Memory B cell (primary cell): ENCODE measurements at places on chromosomes 6 and 20.

DNA sequence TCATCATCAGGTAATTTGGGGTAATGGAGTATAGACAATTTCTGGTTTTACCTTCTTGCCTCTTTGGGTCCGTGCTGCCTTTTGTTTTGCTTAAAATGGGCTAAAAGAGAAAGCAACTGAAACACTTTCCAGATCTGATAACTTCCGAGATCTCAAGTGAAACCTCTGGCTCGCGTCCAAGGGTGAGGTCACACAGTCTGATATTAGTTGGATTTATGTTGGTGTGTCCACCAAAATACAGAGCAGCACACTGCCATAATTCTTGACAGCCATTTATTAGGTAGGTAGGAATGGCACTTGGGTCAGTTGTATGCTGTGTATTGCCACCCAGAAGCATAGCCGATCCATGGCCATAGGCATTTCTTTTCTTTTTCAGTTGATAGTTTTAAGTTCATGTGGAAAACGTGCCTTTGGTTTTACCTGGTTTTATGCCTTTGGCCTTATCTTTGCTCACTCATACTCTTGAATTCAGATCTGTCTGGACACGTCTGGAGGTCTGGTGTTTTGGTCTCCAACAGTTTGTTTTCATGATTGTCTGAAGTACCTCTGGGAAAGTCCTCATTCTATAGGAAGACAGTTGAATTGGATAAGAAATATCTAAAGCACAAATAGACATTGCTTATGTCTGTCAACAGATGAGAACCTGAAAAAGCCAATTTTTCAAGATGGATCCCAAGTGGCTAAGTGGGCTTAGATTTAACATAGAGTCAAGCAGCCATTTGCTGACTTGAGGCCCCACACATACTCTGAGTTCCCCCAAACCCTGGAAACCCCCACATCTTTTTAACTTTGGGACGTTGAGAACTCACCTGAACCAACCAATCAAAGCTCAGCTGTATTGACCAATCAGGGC lies 320.8 kb downstream of the SOX4 start:
- no peak for DNase-seq

GRCh38 chr20:9581509-9581908 lies 67.1 kb downstream of the LAMP5 start:
- DNase-seq: no peak

DNA sequence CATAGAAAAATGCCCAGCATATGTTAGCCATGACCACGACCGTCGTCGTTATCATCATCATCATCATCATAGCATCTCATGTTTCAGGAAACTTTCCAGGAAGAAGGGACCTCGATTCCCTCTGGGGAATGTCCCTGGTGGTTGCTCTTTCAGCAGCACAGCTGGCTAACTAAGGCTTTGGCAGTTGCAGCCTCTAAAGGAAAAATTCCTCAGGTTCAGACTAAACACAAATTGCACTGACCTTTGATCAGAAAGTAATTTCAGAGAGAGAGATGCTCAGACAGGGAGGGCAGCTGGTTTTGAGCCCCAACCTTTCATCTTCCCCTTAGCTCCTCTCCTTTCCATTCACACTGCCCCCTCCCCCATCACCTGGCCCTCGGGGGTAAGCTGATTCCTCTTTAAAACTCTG lies 5.6 kb upstream of the CFB start:
- no peak for DNase-seq

GRCh38 chr6:131636880-131637792 lies at the start of gene ENPP3:
Gene ENPP3, plus strand, starts transcription at chr6:131637302. Its CDS starts 83 bp downstream, at chr6:131637385.
- DNase-seq: no peak

- no peak for DNase-seq
Observed at GRCh38 chr6:135423649-135424128, 73.9 kb downstream of the AHI1 start.

GRCh38 chr6:111718326-111718725 lies 112.6 kb upstream of the TRAF3IP2 start:
- DNase-seq: no peak

DNA sequence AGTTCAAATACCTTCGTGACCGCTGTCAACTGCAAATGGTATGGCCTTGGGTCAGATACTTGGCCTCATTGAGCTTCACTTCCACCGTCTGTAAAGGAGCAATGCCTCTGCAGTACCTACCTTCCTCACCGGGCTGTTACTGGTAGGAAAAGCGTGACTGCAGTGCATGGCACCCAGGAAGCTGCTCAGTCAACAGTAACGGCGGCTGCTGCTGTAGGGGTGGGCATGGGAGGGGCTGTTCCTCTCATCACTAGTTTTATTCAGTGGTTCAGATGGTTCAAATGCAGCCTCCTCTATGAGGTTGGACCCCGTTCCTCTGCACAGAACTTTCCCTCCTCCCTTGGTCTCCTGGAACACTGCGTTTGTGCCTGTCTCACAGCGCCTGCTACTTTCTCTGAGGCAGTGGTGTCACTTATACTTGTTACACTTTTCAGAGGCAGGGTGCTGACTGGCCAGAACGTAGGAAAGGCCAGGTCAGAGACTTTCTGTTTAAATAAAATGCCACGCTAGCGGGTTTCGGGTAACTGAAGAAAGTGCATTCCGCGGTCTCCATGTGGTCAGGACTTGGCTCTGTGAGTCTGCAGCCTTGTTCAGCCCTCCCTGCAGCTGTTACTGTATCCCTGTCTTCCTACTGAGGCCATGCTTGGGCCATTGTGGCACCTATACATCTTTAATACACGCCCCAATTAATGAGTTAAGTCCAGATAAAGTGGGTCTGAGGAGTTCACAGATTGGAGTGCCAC lies 279.6 kb downstream of the NRN1 start:
- DNase-seq: no peak

DNA sequence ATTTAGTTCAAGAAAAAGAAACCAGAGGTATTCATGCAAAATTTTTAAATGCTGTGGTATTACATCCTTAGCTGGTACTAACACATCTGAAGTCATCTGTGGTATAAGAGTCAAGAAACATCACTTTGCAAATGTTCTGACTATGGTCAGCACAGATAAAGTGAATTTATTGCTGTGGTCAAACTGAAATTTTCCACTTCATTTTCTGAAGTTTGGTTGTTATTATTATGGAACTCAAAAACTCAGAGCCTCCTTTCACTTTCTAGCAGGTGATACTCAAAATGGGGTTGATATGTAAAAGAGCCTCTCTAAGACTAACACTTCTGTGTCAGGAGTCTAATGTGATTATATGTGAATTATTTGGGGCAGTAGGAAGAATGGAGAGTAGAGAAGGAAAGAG lies 257.8 kb downstream of the RNGTT start:
- no peak for DNase-seq

DNA sequence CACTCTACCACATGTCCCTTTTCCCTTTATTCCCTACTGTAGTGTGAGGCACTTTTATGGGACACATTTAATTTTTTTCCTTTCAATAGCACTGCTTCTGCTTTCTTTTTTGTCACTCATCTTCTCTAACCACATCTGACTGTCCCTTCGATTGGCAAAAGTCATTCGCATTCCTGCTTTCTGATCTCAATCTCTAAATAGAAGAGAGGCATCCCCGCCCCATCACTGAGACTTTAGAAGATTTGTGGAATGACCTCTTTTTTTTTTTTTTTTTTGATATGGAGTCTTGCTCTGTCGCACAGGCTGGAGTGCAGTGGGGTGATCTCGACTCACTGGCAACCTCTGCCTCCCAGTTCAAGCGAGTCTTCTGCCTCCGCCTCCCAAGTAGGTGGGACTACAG lies 9.1 kb downstream of the ZNF292 start:
- no peak for DNase-seq

DNA sequence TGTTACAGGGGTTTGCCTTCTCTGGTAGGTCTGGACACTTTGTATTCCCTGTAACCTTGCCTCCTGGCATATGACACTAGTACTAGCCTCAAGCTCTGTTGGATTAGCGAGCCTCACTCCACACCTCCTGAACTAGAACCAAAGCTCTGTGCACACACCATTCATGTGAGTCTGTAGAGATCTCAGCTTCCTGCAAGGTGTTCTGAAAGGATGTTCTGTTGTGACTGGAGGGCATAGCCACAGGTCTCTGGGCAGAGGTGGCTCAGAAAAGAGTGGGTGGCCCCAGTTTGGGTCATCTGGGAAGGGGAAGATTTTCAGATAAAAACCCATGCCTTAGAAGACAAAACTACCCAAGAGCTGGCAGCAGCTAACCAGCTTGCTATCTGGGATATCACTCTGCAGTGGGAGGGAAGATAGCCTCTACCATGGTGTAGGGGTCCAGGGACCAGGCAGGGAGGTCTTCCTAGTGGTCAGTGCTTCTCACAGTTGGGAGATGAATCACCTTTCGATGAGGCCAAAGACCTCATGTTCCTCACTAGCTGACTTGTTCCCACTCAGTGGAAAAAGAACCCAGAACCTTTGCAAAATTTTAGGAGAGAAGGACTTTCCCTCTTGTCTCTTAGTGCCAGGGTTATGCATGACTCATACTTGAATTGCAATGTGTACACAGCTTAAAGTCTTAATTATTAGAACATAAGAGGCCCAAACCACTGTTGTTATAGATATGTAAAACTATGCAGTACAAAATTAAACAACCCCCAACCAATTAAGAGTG lies 41.4 kb downstream of the HLA-F start:
- no peak for DNase-seq

DNA sequence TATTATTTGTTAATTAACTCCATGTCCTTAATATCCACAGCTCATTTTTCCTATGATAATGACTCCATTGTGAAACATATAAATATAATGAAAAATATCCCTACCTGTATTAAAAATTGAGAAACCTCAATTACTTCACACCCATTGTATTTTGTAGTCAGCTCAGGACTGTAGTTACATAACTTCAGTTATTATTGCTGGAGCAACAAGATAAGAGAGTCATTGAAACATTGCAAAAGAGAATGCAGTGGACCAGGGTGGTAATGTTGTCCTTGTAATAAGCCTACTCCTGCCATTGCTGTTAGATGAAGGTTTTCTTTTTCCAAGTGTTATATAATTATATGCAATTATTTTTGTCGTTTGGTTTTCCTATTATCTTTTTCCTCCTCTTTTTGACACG lies 184.4 kb downstream of the PRL start:
- no peak for DNase-seq

GRCh38 chr6:18533793-18534192 lies 146.6 kb downstream of the RNF144B start:
- no peak for DNase-seq
